ENCODE measurements at places on chromosomes 6 and 20.

DNA sequence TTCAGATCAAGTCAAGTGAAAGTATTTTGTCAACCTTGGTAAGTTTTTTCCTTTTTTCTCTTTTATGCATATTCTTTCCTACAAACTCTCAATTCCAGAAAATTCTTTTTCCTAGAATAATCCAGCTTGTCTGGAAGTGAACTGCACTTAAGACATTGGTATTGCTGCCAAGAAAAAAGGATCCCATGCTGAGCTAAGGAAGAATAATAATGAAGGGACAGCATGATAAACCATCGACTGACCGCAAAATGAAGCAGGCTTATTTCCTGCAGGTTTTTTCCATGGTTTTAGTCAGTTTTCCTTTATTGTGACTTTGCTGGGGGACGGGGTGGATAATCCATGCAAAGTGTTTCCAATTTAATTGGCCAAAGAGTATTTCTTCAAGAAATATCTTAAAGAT lies 857.6 kb upstream of the SLC35B3 start:
- DNase-seq, result no peak

- no peak for DNase-seq
These were observed 32.6 kb downstream of the CLIC5 start for GRCh38 chr6:45983062-45983461.

DNA sequence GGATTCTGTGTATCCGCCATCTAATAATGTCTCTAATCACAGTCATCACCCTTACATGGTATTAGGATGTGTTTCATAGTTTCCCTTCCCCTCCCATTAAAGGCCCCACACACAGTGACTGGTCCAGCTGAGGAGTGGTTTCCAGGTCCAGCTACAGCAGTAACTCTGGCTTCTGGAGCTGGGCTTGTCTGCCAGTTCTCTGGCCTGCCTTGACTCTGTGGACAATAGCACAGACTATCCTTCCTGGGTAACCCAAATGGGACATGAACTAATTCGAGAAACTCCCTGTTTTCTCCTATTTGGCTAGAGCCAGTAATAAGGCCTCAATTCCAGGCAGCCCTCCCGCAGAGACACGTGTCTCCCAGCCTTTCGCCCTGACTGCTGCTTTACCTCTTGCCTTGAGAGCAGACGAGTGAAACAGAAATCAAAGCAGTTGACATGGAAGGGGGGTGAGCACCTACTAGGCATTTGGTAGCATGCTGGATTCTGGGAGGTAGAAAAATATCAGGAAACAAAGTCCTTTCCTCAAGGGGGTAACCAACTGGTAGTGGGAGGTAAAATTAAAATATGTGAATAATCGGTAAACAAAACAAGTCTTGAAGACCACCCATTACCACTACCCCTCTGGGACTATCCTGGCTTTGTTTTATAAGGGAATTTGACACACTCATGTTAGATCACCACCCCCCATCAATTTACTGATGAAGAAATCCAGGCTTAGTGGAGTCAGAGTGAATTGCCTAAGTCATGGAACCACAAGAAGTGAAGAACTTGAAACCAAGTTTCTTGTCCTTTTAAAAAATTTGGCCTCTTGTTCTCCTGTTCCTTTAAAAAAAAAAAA lies 1.2 kb downstream of the TRAF3IP2 start:
- no peak for DNase-seq

GRCh38 chr20:58399926-58400325 lies 10.9 kb downstream of the VAPB start:
- DNase-seq, result no peak

GRCh38 chr6:161869491-161869890 lies 595.6 kb upstream of the AGPAT4 start:
- DNase-seq, result no peak

- DNase-seq, result no peak
These were observed 3.3 kb downstream of the NPEPL1 start for GRCh38 chr20:58695895-58696375.

DNA sequence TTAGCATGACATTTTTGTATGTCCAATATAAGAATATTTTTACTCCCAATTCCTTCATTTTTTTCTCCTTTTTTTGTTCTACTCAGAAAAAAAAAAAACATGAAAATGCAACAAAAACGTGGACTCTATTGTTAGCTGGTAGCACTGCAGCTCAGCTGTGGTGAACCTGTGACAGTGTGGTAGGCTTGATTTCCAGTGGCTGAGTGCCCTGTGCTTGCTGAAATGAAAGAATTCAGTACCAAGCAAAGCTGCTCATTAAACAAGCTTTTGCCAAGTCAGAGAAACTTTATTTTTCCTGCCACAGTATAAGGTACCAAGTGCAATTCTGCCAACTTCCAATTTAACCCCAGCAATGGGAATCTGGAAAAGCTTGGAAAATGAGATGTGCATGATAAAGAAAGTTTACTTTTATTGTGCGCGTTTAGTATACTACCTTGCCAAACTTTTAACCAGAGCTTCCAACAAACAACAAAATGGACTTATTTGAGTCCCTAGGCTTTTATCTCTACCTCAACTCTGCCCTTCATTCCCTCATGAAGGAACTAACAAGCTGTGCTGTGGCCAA lies 215.2 kb downstream of the SLC35F1 start:
- DNase-seq, result no peak

- DNase-seq, result no peak
These were observed 90.7 kb upstream of the SASH1 start for GRCh38 chr6:148251891-148252290.

DNA sequence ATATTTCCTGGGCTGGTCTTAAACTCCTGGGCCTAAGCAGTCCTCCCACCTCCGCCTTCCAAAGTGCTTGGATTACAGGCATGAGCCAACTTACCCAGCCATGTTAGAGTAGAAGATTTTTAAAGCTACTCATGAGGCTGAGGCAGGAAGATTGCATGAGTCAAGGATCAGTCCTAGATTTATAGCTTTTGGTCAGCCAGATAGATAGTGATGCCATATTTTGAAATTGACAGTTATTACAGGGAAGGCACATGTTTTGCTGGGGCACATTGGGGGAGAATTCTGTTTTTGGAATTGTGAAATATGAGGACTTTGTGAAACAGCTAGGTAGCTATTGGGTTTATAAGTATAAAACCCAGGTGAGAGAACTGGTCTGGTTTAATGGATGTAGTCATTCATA lies 40.9 kb downstream of the DOP1A start:
- no peak for DNase-seq

- no peak for DNase-seq
These were observed 36.9 kb upstream of the CD2AP start for GRCh38 chr6:47440719-47441118.

- DNase-seq, result no peak
These were observed 102.2 kb downstream of the UNC5CL start for GRCh38 chr6:40936818-40937251.

DNA sequence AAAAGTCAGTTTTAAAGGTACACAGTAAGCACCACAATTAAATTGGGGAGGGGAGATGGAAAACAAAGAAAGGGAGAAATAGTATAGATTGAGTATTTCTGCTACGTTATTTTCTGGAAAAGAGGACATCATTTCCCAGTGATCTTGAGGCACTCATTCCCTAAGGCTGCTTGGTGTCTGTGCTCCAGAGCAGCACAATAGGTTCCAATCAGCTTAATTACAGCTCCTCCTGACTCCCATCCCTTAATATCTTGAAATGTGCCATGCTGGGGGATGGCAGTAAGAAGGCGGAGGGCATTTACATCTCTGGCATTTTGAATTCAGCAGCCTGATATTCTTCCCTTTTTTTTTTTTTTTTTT lies 39.5 kb upstream of the BEND3 start:
- DNase-seq, result no peak

GRCh38 chr6:96197241-96197640 lies 181.5 kb downstream of the FUT9 start:
- no peak for DNase-seq

- no peak for DNase-seq
These were observed 48.2 kb downstream of the IRF4 start for GRCh38 chr6:439641-440167.

DNA sequence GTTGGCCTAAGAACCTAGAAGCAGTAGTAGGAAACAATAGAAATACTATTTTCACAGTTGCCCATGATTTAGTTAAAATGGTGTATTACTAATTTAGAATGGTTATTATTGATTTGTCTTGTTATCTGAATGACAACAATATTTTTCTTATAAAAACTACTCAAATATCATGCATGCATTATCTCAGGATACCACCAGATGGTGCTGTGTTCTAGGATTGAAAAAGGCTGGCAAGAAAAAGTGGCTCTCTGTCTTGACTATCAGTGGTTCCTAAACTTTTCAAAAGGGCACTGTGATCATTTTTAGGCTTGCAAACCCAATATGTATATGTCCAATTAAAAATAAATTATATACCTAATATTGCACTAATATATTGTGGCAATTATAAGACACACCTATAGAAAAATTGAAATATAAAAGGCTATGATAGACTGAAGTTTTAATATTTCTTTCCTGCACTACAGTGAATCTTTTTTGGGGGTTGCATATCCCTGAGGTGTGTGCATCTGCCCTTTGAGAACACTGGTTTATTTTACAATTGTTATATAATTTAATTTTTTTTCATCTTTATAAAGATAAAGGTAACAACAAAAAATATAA lies 131.7 kb upstream of the MLIP start:
- DNase-seq, result no peak

GRCh38 chr6:111536910-111537527 lies 54.0 kb upstream of the REV3L start:
- DNase-seq, result no peak

DNA sequence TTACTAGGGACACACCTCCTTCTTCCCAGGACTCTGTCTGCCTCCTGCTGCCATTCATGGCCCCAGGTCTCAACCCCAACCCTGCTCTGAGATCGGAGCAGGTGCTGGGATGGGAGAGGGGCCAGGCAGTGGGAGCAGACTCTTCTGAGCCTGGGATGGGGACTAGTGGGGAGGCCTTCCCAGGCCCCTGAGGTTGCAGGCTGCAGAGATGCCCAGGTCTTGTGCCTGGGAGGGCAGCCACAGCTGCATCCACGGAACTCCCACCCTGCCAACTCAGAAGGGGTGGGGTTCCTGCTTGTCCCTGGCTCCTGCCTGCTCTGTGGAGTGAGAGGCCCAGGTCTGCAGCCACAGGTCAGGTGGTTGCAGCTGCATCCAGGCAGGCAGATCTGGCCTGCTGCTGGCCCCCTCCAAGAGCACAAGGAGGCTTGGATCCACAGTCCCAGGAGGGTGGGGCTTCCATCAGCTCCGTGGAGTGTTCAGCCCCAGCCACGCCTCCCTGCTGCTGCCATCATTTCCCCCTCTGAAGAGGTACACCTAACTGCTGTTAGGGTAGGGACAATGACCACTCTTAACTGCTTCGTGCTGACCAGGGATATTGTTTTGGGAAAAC lies 2.9 kb upstream of the SLC22A1 start:
- no peak for DNase-seq

- DNase-seq, result no peak
These were observed 6.0 kb downstream of the CCN5 start for GRCh38 chr20:44720997-44721784.

- no peak for DNase-seq
These were observed 139.3 kb upstream of the SOX4 start for GRCh38 chr6:21454262-21454661.

GRCh38 chr6:29491574-29491973 lies 3.8 kb upstream of the MAS1L start:
- no peak for DNase-seq

DNA sequence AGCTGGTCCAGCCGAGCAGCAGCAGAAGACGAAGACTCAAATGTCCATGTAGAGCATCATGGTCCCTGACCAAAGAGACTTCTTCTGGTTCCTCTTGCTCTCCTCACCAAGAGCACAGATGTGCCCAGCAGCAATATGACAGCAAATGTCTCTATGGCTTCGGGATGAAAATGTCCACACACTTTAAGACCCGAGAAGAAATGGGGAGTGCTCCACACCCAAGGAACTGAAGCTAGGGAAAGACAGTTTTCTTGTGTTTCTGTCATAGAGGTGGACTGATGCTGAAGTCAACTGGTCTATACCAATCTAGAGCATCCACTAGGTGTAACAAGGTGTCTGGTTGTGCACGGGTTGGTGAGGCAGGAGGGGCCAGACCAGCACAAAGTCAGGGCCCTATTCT lies 4.5 kb upstream of the CPNE1 start:
- no peak for DNase-seq

DNA sequence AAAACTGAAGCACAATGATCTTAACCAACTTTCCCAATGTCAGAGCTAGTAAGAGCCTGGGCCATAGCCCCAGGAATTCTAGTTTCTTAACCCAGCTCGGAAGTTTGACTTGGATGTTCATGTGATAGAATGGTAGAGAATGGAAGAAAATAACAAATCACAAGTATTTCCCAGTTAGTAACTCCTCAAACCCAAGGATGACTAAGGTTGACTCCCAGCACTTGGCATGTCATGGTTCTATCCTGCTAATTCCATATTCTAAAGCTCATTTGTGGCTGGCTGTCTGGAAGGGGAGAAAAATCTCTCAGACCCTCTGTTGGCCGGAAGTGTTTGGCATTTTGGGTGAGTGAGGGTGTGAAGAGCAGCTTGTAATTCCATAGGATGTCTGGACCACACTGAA lies 248.7 kb downstream of the RFPL4B start:
- DNase-seq, result no peak

DNA sequence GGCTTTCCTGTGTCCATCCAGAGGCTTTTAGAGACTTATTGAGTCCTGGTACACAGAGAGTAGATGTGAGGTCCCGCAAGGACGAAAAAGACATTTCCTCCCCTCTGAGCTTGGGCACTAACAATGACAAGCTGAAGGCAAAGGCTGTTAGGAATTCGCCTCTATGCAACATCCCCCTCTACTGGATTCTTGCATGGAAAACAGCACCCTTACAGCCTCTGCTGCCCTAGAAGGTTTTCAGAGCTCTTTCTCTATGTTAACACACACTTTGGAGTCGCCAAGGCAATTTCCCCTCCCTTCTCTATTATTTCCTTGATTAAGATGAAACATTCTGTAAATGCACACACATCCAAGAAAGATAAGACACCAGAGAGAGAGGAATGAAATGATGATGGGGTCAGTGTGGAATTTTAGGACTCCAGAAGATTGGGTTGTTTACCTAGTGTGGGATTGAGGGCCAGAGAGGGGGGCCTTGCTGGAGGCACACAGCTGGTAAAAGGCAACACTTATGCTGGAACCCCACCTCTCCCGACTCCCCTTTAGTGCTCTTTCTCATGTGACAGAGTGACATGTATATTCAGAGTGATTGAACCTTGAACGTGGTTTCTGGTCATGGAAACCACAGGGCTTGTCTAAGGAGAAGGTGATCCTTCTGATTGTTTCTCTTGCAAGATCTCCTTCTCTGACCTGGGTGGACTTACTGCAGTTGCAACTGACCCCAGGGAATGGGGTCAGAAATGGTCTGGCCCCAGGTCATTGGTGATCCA lies 300.7 kb downstream of the CLIC5 start:
- peak; percentile 23 for DNase-seq

- no peak for DNase-seq
These were observed 24.7 kb upstream of the HDAC2 start for GRCh38 chr6:113995634-113996033.

- DNase-seq, result no peak
These were observed 16.9 kb upstream of the THEMIS start for GRCh38 chr6:127917766-127918165.

- no peak for DNase-seq
These were observed 73.4 kb downstream of the PTPN1 start for GRCh38 chr20:50583442-50584150.

DNA sequence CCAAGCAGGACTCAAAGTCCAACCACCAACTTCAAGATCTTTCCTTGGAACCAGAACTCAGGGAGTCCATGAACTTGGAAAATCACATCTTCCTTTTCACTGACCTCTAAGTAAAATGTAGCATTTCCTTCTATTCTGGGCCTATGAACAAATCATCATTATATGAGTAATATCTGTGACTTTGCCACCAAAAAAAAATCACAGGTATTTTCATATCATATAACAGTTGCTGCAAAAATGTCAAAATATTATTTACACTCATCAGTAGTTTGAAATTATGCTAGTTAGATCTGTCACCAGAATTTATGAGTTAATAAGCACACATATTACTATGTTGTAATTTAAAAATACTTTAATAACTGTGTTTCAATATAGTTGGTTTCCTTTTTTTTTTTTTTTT lies 27.3 kb upstream of the TLDC2 start:
- no peak for DNase-seq

Measured in activated T-helper 1 cell treated with Interleukin-2 at 50 U/mL for 16 hours (primary cell).